ENCODE measurements at places on chromosomes 16 and 17. TPM values are rescaled to one million over a fixed set of nuclear protein-coding genes. Genes with fewer than 3 reads are reported as not detected.
A peak's percentile ranks its signal among the peaks of the same experiment; 100 is the strongest.

TM4SF5 gene
- not detected for total RNA-seq

- DNase-seq = no peak
Observed at GRCh38 chr16:20136446-20136968, 62.8 kb upstream of the GPR139 start.

GRCh38 chr16:31350275-31351005 is 4.5 kb upstream of the ITGAX start:
- no peak for DNase-seq

GRCh38 chr17:69523244-69523861 is 108.9 kb downstream of the MAP2K6 start:
- DNase-seq = peak; percentile 13

DNA sequence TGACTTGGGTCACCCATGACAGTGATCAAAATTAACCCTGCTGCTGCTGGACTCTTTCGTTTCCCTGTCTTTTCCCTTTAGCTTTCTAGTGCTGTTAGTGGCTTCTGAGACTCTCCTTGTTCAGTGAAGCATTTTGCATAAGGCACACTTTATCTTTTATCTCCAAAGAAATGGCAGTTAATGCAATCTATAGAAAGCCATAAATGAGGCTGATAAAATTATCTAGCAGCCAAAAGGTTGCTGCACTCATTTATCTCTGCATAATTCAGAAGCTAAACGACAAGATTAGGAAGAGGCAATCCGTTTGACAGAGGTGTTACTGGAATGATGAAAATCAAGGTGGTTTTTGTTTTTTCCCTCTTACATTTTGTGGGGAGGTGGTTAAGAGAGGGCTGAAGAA is 1109.5 kb upstream of the EEF2KMT start:
- no peak for DNase-seq

DNA sequence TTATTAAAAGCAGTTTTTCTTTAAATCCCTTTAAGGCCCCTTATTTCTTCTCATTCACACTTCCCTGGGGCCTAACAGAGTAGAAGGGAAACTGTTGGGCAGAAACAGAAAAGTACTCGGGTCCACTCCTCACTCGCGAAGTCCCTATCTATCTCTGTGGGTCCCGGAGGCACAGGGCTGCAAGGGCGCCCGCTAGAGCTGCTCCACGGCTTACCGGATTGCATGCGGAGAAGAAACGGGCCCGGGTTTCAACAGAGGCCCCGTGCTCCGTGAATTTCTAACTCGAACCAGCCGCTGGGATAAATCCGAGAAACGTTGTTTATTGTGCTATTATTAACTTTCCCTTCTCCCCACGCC is 4.3 kb downstream of the CBLN1 start:
- no peak for DNase-seq

DNA sequence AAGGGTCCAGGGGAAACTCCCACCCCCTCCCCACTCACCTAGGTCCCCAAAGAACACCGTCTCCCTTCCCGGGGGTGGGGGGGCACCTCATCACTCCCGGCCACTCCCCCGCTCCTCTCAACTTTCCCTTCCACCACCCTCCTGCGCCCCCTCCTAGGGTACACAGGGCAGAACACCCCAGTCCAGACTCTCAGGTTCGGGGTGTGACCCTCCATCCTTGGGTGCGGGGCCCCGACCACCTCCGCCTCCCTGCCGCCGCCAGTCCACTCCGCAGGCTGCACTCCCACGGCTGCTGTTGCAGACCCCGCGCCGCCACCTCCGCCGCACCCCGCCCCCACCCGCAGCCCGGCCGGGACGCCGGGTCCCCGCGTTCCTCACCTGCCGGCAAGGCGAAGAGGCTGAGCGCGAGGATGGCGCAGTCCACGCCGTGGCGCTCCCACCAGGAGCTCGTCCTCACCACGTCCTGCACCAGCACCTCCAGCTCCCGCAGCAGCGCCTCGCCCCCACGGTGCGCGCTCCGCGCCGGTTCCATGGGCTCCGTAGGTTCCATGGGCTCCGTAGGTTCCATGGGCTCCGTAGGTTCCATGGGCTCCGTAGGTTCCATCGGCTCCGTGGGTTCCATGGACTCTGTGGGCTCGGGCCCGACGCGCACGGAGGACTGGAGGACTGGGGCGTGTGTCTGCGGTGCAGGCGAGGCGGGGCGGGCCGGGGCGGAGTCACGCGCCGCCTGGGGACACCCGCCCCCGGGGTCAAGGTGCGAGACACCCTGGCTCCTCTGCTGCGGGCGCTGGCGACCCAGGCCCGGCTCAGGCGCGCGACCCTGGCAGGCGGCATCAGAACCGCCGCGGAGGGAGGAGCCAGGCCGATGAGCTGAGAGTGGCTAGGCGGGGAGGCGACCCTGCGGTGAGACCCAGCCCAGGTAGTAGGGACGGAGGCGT is at the start of gene FADS6:
Gene FADS6, minus strand, starts transcription at position 660 of the 938 bp plus-strand sequence. Its CDS starts 38 bp downstream, at position 622.
- DNase-seq = peak; percentile 18

DNA sequence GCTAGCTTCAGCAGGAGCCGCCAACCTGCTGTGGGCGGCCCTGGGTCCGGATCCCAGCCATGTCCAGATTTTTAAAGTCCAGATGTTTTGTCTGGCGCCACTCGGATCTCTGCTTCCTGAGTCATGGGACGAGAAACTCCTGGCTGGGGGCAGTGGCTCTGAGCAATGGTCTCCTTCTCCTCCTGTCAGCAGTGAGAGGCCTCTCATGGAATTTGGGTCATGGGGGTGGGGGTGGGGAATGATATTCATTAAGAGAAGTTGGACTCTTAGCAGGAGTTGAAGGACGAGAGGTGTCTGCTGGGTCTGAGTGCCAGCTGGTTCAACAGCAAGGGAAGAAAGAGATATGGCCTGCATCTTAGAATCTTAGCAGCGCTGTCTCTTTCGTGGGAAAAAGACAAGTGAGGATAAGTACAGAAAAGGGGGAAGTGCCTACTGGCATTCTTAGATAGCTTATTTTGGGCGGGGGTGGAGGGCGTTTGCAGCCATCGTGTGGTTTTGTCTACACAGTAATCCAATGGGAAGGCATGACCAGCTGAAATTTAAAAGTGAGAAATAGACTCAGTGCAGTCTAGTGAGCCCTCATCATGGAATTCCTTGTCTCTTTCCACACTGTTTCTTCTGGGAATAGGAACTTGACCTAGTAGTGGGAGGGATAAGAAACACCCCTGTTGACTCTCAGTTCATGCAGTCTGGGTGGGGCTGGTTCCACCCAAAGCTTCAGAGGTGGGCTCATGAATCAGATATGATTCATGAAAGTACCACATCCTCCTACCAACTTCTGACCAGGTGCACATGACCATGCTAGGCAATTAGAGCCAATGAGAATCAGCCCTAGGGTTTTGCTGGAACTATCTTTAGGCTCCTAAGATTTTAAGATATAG is 80.5 kb downstream of the MYH13 start:
- DNase-seq = peak; percentile 10

GRCh38 chr16:11111856-11112634 is 144.0 kb downstream of the SOCS1 start:
- DNase-seq = no peak

DNA sequence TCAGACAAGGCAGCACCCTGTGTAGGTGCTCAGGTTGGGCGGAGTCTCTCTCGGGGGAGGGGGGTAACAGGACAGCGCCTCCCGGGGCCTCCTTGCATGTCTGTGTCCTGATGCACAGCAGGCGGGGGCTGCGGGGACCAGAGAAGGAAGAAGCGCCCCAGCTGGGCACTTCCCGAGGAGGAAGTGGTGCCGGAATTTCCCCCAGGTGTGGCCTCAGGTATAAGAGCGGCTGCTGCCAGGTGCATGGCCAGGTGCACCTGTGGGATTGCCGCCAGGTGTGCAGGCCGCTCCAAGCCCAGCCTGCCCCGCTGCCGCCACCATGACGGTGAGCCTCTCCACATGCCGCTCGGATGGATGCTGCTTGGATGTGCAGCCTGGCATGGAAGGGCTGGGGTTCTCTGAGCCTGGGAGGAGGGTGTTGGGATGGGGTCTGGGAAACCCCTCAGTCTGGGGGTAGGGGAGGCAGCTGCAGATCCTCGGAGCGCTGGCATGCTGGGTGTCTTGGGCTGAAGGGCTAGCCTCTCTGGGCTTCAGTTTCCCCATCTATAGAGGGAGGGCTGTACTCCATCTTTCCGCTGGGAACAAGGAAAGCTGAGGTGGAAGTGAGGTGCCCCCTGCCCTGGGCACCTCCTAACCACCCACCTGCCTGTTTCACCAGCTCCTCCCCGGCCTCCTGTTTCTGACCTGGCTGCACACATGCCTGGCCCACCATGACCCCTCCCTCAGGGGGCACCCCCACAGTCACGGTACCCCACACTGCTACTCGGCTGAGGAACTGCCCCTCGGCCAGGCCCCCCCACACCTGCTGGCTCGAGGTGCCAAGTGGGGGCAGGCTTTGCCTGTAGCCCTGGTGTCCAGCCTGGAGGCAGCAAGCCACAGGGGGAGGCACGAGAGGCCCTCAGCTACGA is at the start of gene IL17C:
Gene IL17C, plus strand, starts transcription at position 250 of the 908 bp plus-strand sequence. Its CDS starts 70 bp downstream, at position 320.
- DNase-seq = no peak

DNA sequence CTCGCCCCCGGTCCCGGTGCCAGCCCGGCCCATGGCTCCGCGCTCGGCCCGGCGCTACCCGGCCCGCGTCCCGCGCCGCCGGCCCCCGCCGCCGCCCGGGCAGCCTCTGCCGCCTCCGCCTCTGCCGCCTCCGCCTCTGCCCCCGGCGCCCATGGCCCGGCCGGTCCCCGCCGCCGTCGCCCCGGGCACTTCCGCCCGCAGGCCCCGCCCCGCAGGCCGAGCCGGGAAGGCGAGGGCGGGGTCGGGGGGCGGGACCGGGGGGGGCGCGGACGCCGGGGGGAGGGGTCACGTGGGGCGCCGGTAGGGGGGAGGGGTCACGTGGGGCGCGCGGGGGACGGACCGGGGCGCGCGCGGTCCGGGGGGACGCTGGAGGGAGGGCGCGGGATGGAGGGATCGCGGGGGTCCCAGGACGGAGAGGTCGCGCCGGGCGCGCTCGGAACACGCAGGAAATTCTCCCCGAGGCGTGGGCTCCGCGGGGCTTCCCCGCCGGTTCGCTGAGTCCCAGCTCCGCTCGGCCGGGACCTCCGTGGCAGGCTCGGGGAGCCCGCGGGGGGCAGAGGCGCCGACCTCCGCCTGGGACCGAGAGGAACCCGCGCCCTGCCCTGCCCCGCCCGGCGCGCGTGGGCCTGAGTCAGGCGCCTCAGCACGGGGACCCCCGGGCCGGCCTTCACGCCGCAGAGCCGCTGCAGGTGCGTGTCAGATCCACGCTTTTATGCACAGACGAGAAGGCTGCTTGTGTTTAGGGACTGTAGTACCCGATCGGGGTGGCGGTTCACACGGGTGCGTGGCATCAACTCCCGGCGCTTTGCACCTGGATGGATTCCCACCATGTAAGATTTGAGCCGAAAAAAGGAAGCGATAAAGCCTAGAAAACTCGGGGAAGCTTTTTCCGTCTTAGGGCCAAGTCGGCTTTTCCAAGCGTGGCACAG is at the start of gene PGAP6:
Gene PGAP6, minus strand, starts transcription at position 190 of the 929 bp plus-strand sequence. Its CDS starts 157 bp downstream, at position 33.
- peak; percentile 83 for DNase-seq

- DNase-seq = peak; percentile 86
Observed at GRCh38 chr17:17440010-17440843, 36.6 kb upstream of the MED9 start.

DNA sequence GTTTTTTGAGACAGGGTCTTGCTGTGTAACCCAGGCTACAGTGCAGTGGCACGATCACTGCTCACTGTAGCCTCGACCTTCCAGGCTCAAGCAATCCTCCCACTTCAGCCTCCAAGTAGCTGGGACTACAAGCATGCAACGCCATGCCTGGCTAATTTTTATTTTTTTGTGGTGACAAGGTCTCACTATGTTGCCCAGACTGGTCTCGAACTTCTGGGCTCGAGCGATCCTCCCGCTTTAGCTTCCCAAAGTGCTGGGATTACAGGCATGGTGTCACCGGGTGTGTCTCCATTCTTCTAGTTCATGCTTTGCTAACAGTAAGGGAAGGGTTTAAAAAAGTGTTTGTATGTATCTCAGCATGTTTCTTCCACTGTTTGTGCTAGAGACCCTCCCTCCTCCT is 101.8 kb downstream of the HIC1 start:
- DNase-seq = no peak

GRCh38 chr17:66369830-66370229 is 67.4 kb downstream of the PRKCA start:
- no peak for DNase-seq

DNA sequence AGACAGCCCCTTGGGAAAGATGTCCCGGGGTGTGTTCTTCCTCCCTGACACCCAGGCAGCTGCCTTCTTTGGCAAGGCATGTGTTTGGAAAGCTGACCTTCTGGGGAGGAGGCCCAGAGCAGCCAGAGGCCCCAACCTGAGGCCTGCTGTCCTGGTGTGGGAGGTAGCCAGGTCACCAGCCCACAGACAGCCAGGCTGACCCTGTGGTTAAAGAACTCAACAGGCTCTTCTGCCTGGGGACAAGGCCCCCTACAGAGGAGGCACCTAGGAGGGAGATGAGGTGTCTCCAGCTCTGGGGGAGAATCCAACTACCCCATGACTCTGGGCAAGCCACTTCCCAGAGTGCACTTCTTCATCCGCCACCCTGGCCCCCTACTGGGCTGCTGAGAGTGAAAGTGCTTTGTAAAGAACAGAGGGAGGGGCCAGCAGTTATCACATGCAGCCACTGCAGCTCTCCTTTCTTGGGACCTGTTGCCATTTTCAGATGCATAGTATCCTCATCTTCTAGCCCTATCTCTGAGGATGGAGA is 13.1 kb upstream of the SREBF1 start:
- DNase-seq = peak; percentile 90

CPHXL2 gene
- not detected for total RNA-seq

DNA sequence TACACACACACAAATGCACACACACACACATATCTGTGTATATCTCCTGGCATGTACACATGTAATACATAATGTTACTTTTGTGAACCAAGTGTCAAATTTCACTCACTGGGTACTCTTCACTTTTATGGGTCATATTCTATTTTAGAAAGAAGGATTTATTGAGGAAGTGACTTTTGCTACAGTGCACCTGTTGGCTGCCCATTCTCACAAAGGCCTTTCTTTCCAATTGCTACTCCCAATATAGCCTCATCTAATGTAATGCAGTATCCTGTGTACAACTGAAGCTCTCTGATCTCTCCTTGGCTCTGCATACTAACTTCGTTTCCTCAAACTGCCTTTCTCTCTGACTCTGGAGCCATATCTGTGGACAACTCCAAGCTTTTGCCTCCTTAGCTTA is 107.5 kb downstream of the ABCA8 start:
- no peak for DNase-seq

NPW gene
- 2.8 TPM for total RNA-seq

ACSM3 gene
- 17.6 TPM for total RNA-seq

GFAP gene
- not detected for total RNA-seq

GRCh38 chr17:79922798-79923197 is 83.6 kb upstream of the CBX4 start:
- no peak for DNase-seq
